ENCODE measurements at places on chromosomes 1 and 21.

DNA sequence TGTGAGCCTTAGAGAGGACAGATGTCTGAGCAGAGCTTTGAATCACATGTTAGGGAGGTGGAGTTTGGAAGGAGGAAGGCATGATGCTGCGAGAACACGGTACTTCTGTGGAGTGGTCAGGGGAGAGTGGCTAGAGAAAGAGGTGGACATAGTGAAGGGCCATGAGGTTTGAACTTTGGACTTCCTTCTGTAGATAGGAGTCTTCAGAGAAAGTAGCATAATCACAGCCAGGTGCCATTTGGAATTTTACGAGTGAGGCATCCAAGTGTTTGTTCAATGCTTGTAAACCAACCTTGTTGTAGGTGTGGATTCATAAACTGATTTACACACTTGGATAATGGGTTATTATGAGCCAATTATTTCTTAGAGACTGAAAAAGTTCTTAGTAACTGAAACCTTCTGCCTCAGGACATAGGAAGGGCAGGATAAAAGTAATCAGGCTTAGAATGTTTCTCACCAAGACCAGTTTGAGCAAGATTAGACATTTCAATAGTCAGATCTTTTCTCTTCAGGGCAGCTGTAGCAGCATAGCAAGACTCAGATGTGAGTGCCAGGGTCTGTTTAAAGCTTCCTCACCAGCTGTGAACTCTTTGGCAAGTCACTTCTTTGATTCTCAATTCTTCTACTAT is 83.5 kb upstream of the HMCN1 start:
- DNase-seq = no peak

DNA sequence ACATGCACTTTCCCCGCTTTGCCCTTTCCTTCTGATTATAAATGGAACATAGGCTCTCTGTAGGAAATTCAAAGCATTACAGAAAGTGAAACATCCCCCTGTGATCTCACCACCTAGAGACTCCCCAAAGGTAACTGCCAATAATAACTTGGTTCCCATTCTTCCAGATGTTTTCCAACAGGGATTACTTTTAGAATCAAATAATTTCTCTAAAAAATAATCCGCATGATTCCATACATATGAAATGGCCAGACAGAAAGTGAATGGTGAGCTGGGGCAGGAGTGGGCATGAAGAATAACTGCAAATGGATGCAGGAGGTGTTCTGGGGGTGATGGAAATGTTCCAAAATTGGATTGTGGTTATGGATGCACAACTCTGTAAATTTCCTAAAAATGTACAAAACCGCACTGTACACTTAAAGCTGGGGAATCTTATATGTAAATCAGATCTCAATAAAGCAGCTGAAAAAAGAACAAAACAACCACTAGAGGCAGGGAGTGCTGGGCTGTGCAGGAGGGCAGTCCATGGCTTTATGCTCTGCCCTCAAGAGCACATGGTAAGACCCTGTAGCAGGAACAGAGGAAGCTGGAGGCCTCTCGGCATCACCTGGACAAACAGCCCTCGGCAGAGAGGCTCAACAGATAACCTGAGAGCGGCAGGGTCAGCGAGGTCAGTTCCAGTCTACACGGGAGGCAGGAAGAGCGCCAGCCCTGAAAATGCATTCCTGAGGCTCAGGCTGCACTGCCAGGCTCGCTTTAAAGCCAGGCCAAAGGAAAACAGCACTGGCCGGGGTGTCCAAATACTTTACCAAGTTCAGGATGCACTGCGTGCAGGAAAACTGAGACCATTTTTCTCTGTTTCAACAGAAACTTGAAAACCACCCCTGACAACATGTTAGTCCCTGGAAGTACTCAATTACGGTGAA is 39.7 kb downstream of the CAPZB start:
- DNase-seq = no peak

GRCh38 chr1:235022341-235022980 is 106.2 kb downstream of the TOMM20 start:
- no peak for DNase-seq

GRCh38 chr21:24197132-24197643 is 1410.1 kb downstream of the MRPL39 start:
- no peak for DNase-seq
